ENCODE measurements at places on chromosomes 13 and 19. TPM values are rescaled to one million over a fixed set of nuclear protein-coding genes. Genes with fewer than 3 reads are reported as not detected.
A peak's percentile ranks its signal among the peaks of the same experiment; 100 is the strongest.

SYCN gene
- polyA plus RNA-seq: not detected

LHFPL6 gene
- polyA plus RNA-seq: not detected

TEX30 gene
- polyA plus RNA-seq: 20.8 TPM

DZIP1 gene
- polyA plus RNA-seq: not detected

ZNF649 gene
- polyA plus RNA-seq: 3.6 TPM

- DNase-seq: no peak
Observed at GRCh38 chr13:45529758-45530157, 65.0 kb downstream of the COG3 start.

DNA sequence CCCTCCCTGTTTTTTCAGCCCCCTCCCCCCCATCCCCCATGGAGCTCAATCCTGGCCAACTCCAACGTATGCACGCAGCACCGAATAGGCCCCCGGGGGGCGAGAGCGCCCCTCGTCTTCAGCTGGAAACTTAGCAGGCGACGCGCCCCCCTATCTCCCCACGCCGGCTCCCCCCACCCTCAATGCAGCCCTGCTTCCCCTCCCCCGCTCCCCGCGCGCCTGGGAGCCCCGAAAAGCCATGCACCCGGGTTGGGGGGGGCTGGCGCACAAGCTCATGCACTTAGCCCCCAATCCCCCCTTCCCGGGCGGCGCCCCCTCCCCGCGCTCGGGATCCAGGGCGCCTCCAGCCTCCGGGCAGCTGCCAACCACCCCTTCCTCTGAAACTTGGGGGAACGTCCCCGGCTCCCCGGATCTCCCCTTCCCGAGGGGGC, 508 bp downstream of the ZBTB7A start:
- DNase-seq: no peak

GRCh38 chr19:15144046-15144646, 36.9 kb downstream of the SYDE1 start:
- no peak for DNase-seq

DNA sequence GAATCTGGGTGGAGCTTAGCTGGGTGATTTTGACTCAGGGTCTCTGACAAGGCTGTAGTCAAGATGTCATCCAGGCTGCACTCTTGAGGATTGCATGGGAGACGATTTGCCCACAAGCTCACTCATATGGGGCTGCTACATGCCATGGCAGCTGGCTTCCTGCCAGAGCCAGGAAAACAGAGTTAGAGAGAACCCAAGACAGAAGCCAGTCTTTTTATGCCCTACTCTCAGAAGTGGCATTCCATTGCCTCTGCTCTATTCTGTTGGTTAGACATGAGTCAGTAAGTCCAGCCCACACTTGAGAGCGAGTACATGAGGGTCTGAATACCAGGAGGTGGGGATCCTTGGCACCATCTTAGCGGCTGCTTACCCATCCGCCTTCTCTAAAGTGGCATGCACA, 9.5 kb downstream of the POLR1D start:
- no peak for DNase-seq

DNA sequence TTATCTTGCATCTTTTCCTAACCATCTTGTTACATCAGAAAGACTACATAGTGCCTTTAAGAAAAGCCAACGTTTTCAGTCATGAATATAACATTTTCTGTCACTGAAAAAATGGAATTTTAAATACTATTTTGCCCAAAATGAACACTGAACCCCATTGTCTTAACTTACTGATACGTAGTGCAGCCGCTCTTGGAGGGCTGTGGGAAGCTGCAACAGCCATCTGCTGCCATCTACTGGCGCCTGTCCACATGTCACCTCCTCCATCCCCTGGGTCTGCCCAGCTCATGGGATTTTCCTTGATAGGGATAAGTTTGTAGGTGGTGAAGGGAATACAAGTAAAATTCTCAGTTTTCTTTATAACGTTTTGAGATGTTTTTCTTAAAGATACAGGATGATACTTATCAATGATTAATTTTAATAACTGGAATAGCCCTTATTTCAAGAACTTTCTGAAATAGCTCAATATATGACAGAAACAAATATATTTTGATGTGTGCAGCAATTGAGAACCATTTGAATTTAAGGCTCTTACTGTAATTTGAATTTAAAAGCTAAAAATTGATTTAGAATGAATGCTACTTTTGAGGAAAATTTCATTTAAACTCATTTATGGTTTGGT, 73.7 kb downstream of the GGACT start:
- peak; percentile 66 for DNase-seq

- DNase-seq: no peak
Observed at GRCh38 chr13:34383728-34384127, 558.3 kb upstream of the NBEA start.

- no peak for DNase-seq
Observed at GRCh38 chr13:93758575-93758974, 532.0 kb downstream of the GPC6 start.

DNA sequence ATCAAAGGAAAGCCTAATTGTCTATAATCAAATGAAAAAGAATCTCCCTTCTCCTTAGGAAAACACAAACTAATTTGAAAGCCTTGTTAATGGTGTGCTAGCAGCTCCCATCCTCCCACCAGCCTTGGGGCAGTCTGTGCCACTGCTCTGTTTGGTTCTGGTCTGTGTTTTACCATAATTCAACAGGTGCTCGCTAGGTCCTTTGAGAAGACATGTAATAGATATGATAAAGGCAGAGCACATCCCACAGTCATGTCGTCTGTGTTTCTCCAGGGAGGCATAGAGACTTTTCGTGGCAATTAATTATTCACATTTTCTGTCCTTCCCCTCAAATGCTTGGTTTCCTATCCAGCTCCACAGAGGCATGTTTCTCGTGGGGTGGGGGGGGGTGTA, 23.8 kb downstream of the FAM124A start:
- no peak for DNase-seq

DNA sequence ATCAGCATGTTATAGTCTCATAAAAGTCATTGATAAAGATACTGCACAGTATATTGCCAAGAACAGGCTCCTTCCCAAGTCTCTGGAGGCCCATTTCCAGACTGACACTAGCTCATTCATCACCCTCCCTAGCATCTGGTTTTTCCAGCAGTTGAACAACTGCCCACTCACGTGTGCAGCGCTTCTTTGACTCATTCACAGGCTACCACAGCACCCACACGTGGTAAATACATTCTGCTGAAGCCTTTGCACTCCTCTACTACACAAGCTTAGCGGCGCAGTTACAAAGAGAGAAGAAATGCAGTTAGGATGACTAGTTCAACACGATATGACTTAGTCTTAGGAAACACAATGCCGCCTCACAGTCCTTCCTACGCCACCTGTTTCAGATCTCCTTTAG, 87.7 kb downstream of the DOCK9 start:
- DNase-seq: no peak
